Colonic mucosa (tissue), 4 donors: ENCODE measurements at places on chromosomes 2 and 18. TPM values are rescaled to one million over a fixed set of nuclear protein-coding genes. Genes with fewer than 3 reads are reported as not detected.

The LAPTM4A gene
- total RNA-seq: 190 TPM

The GPR35 gene
- 64.4 TPM for total RNA-seq

DNA sequence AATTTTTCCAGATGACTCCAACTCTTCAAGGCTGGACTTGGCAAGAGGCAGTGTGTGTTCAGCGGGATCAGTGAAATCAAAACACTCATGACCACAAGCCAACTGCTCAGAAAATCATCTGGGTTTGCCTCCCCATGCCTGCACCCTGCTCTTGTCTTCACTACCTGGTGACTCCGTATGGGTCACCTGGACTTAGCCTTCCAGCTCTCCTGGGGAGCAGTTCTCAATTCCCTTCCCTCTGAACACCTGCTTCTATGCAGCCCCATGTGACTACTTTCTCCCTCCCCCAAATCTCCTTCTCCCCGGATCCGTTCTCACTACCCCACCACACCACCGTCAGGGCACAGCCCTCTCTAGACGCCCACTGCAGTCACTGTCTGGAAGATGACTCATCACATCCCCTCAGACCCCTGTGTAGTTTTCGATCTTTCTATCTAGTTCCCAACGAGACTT lies 130.2 kb upstream of the ID2 start:
- DNase-seq: peak; percentile 14

DNA sequence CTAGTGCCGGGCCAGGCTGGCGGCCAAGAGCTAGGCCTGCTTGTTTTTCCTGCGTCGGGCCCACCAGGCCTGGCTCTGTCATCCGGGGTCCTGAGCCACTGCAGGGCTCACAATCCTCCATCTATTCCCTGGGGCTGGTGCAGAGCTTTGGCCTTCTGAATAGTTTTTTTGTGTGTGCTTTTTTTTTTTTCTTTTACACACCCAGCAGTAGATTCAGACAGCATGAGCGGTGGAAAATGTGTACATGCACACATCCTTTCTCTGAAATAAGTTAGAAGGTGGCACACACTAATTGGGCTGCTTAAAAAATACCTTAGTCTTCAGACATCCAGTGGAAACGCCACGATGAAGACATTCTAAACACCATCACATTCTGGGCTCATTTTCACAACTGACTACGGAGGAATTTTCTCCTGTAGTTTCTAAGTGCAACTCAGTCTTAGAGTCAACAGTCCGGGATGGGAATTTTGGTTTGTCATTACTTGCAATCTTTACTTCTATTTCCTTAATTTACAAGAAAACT lies 6.1 kb downstream of the ZFP36L2 start:
- no peak for DNase-seq

DNA sequence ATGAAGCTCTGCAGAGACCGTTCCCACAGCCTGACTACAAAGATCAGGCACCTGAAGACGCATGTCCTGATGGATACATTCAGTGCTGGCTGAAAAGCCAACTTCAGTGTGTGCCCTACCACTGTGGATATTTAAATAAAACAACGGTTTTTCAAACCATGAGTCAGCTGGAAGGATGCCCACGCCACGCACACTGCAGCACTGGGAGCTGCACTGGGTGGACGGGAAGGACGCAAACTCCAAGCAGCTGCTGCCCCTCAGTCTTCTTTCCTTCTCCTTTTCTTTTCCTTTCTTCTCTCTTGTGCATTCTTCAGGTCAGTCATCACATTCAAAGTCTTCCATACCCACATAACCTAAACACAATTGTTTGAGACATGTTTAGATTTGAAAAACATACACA lies 7.9 kb downstream of the TMEM18 start:
- no peak for DNase-seq

GRCh38 chr2:169997140-169997887 lies 170.1 kb downstream of the UBR3 start:
- DNase-seq: no peak

GRCh38 chr18:78782951-78783563 lies 196.6 kb upstream of the SALL3 start:
- no peak for DNase-seq

DNA sequence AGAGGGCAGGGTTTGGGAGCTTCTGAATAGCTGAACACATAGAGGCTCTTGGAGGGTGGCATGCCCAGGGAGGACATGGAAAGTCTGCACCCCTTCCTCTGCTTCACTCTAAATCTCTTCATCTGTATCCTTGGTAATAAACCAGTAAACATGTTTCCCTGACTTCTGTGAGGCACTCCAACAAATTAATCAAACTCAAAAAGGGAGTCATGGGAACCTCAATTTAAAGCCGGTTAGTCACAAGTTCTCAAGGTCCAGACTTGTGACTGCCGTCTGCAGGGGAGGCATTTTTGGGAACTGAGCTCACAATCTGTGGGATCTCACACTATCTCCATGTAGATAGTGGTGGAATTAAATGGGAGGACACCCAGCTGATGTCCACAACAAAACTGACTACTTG lies 33.1 kb upstream of the STON1 start:
- DNase-seq: no peak

- no peak for DNase-seq
Observed at GRCh38 chr18:80168982-80169381, 59.9 kb downstream of the ADNP2 start.
